ENCODE measurements at places on chromosomes 7 and 10. TPM values are rescaled to one million over a fixed set of nuclear protein-coding genes. Genes with fewer than 3 reads are reported as not detected.

DNA sequence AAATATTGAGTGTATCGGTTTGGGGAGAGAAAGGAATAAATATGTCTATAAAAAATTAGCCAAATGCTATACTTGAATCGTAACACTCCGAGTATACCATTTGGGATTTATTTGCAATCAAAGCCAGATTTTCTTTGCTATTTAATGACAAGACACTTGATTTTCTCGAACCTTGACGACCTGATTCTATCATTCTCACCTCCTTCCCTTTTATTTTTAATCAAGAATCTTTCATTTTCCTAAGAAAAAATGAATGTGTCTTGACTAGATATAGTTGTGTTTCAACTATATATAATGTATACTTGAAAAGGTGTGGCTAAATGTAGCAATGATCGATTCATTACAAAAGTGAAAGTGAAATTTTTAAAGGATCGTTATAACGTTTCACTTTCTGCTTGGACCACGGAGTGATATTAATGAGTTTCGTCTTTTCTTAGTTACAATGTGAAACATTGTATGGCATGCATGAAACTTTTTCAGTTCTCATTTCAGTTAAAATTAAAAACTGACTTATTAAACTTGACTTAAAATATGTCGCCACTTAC is 562 bp downstream of the NUB1 start:
- no peak for DNase-seq

DNA sequence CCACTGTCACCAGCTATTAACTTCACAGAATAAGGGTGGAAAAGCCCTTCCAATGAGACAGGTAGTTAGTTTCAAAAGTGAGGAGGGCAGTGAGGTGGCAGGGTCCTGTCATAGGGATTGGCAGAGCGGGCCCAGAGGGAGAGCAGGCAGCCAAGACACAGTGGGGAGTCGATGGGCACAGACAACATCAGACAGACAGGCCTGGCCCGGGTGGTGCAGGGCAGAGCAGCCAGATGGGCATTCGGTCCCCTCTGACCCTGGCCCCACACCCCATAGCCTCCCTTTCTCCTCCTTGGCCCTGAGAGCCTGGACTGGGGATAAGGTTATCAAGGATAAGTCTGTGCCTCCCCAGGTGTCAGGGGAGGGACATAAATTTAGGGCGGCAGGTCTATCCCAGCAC is 31.4 kb upstream of the SMARCD3 start:
- DNase-seq: no peak

The EXOSC1 gene
- 16.6 TPM for total RNA-seq

The LFNG gene
- 9.2 TPM for total RNA-seq

The TCAF2 gene
- total RNA-seq: 0.55 TPM
